ENCODE measurements at places on chromosomes 2 and 18.

DNA sequence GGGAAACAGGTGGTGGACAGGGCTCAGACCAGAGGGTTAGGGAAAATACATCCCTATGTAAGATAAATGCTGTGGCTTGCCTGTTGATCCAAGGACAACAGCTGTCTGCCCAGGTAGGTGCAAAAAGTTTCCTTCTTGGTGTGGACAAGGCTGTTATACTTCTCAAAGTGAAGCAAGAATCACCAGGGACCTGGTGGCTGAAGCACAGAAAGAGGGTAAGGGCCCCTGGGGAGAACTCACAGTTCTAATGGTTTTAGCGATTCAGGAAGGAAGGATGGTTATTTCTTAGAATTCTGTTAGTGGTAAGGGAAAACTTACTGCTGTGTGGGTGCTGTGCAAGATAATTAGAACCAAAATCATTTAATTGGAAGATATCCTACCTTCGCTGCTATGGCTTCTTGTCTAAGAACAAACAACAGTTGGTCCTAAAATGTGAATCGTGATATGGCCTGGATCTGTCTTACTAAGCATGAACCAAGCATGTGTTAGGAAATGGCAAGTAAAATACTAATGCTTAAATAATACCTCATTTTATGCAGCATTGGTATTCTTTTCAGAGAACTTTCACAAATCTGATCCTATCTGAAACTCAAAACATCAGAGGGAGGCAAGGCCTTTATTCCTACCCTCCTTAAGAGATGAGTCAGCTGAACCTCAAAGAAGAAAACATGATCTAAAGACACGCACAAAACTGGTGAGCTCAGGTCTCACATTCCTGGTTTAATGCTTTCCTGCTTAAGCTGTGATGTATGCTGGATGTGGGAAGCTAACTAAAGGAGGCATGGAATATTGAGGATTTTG is 159.2 kb upstream of the THUMPD2 start:
- no peak for DNase-seq

DNA sequence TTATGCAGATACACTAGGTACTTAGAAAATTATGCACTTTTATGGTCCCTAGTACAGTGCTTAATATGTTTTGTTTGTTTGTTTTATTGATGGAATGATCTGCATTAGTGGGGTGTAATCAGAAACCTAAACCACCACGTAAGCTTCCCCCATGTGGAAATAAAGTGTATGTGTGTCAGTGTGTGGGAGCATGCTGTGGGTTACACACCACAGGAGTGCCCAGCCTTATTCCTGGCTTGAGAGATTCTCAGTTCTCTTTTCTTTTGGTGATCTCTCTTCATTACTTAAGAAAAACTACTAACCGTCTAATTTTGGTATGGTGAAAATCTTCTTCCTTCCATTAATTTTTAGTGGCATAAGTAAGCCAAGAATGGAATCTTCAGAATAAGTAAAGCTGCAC is 398.6 kb downstream of the DCDC2C start:
- DNase-seq = no peak

- no peak for DNase-seq
These were observed 85.8 kb downstream of the LIMS1 start for GRCh38 chr2:108619925-108620620.

DNA sequence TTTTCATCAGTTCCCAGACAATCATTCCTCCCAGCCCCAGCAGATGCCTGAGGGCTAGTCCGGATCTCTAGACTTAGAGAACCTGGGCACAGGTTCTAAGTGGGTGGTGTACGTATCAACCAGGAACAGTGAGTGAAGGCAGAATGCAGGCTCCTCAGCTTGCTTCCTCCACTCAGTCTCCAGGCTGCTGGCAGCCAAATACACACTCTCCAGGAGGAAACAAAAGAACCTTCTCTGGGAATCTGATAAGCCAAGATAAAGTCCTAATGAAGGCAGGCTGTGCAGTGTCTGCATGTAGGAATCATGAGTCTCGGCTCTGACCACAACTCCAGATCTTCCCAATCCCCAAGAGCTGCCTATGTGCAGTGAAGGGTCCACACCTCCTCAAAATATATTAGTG is 245.7 kb downstream of the SP3 start:
- DNase-seq = no peak

- no peak for DNase-seq
These were observed 38.7 kb upstream of the HAAO start for GRCh38 chr2:42830922-42831574.

- DNase-seq = no peak
These were observed 100.2 kb upstream of the ARL5A start for GRCh38 chr2:151928380-151928779.

DNA sequence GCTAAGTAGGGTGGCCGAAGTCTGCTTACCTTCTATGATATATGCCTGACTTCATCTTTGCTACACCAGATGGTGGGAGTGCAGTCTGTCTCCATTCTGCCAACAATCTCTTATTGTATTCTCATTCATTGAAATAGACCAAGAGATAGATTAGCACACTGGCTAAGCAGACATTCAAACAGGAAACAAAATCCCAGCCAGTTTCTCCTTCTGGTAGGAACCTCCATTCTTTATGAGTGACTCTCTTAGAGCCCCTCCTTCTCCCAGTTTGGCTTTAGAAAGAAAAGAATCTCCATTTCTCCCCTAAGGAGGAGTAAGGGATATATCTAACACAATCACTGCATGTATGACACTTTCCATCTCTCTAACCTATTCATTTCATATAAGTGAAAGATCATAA is 118.9 kb upstream of the COL5A2 start:
- no peak for DNase-seq

- DNase-seq = no peak
These were observed 33.8 kb upstream of the CYP1B1 start for GRCh38 chr2:38109732-38110181.

GRCh38 chr18:3209859-3210569 is 9.8 kb downstream of the MYOM1 start:
- no peak for DNase-seq

DNA sequence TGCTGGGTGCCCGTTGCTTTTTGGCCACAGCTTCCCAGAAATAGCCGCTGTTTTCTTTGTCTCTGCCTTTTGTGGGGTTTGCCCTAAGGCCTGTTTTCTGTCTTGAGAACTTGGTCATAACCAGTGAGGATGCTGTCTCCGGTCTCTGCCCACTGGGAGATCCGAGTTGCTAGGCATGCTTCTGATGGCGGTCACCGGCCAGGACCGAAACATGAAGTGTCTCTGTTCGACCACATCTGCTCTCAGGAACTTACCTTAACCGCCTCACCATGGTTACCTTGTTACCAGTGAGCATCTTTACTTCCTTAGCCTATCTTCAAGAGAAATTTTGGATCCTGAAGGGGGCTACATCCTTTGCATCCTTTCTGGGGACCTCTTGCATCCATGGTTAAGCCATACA is 91.9 kb downstream of the RTP5 start:
- no peak for DNase-seq

DNA sequence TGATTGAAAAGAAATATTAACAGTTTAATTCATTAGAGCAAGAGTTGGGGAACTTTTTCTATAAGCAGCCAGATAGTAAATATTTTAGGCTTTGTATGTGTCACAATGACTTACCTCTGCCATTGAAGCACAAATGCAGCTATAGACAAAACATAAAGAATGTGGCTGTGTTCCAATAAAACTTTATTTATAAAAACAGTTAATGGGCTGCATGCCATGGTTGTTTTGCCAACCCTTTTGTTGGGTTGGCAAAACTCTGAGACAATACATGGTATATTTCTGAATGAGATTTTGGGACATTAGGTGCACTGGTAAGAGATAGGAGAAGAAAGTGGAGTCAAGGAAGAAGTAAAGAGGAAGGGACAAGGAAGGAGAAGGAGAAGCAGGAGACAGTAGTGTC is 61.8 kb upstream of the CERS6 start:
- DNase-seq = no peak
